Left lung (tissue), 14 donors: ENCODE measurements at places on chromosomes 2 and 18. TPM values are rescaled to one million over a fixed set of nuclear protein-coding genes. Genes with fewer than 3 reads are reported as not detected.

DNA sequence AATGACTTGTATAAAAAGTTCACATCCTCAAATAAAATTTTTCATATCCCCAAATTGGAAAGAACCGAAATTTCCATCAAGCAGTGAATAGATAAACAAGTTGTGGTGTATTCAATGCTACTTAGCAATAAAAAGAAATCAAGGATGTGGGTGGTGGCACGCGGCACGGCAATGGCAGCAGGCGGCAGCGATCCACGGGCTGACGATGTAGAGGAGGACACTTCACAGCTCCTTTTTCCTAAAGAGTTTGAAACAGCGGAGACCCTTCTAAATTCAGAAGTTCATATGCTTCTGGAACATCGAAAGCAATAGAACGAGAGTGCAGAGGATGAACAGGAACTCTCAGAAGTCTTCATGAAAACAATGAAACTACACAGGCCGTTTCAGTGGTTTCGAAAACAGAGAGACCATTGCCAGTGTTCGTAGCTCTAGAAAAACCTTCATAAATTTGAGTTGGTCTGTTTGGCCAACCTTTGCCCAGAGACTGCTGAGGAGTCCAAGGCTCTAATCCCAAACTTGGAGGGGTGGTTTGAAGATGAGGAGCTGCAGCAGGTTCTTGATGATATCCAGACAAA lies 9.8 kb upstream of the IL36A start:
- DNase-seq, result no peak
- H3K27ac ChIP-seq, result no peak overlapping the region
- H3K27me3 ChIP-seq, result no peaks in the 10 kb centered on the region
- H3K4me1 ChIP-seq, result no peaks in the 10 kb centered on the region
- no peak overlapping the region for H3K4me3 ChIP-seq

GRCh38 chr2:145771525-145771924 lies 1251.6 kb upstream of the ZEB2 start:
- no peak overlapping the region for H3K4me3 ChIP-seq
- no peak for DNase-seq
- H3K27ac ChIP-seq, result no peak overlapping the region
- H3K4me1 ChIP-seq, result no peaks in the 10 kb centered on the region
- H3K27me3 ChIP-seq, result no peaks in the 10 kb centered on the region

DNA sequence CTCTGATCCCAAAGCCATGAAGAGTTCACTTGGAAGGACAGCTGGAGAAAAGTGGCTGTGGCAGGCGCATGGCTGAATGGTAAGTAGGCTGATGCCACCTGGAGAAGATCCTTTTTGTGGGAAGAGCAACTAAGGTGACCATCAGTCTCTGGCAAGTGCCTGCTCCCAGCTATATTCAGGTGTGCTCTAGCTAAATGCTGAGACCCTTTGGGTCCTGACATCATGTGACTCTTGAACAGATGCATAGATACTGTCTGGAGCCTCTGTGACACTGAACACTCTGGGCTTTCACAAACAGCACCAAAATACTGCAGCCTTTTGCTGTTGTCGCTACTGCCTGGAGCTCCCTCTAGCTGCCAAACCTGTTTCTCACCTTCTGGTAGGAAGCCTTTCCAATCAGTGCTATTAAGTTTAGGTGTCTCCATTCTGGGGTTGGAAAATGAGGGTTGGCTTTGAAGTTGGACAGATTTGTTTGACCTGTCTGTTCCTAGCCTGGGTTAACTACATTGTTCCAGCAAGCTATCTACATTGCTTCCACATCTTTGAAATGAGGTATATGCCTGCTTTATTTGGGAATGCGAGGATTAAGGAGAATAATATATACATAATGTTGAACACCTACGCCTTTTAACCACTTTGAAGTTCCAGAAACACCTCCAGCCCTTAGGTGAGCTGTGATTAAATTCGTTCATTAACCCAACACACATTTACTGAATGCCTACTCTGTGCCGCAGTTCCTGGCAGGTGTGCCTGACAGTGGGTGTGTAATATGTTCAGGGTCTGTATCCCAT lies 3.1 kb downstream of the EGR4 start:
- no peaks in the 10 kb centered on the region for H3K36me3 ChIP-seq
- no peak for DNase-seq
- peaks cover 59% of the 10 kb centered on the region for H3K27me3 ChIP-seq
- H3K27ac ChIP-seq, result no peak overlapping the region
- peaks cover 24% of the 10 kb centered on the region for H3K4me1 ChIP-seq

DNA sequence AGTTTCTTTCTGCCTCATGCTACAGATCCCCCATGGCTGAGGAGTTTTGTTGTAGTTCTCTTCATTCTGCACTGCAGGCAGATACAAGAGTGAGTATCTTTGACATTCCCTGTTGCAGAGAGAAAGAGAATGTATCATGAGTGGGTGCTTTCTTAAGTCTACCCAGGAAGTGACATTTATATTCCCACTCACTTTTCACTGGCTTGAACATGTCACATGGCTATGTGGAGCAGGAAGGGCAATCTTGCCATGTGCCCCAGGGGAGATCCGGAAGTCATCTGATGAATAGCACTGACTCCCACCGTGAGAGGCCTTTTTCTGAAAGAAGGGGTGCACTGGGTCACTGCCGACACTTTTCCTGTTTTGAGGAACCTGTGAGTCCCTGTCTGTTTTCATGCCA lies 66.4 kb upstream of the BOD1L2 start:
- no peak overlapping the region for H3K27ac ChIP-seq
- H3K36me3 ChIP-seq, result no peaks in the 10 kb centered on the region
- peaks cover 35% of the 10 kb centered on the region for H3K27me3 ChIP-seq

DNA sequence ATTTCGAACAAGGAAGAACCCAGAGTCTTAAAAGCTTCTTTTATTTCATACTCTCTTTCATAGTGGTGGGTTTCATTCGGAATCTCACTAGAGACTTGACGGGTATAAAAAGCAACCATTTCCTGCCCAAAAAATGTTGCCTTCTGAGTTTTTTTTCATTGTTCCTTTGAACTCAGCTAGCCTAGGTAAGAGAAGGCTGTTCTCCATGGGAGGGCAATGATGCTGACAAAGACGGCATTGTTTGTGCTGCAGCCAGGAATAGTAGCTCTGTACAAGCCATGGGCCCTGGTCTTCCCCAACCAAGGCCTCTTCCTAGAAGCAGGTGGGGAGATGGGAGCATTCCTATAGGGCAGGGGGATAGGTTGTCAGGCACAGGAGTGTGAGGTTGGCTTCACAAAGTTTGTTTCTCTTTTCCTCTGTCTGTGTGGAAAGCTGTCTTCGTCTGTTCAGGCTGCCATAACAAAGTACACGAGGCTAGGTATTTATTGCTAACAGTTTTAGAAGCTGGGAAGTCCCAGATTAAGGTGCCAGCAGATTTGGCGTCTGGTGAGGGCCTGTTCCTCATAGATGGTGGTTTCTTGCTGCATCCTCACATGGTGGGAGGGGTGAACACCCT lies 405.1 kb downstream of the NBAS start:
- H3K36me3 ChIP-seq, result no peaks in the 10 kb centered on the region
- no peak overlapping the region for H3K4me3 ChIP-seq
- H3K27me3 ChIP-seq, result no peaks in the 10 kb centered on the region
- no peak overlapping the region for H3K27ac ChIP-seq
- DNase-seq, result no peak

DNA sequence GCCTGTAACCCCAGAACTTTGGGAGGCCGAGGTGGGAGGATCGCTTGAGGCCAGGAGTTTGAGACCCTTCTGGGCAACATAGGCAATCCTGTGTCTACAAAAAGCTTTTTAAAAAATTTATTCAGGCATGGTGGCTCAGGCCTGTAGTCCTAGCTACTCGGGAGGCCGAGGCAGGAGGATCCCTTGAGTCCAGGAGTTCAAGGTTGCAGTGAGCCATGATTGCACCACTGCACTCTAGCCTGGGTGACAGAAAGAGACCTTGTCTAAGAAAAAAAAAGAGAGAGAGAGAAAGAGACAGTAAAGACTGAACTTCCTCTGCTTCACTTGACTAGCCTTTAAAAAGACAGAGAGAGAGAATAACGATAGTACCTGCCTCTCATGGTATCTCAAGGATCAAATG lies 62.4 kb downstream of the INPP5D start:
- H3K36me3 ChIP-seq, result peaks cover 62% of the 10 kb centered on the region
- H3K4me3 ChIP-seq, result no peak overlapping the region
- DNase-seq, result no peak

Gene SCYGR4
- not detected for total RNA-seq

Gene NPPC
- total RNA-seq, result not detected

GRCh38 chr18:75276818-75277609 lies 66.4 kb downstream of the TSHZ1 start:
- H3K36me3 ChIP-seq, result no peaks in the 10 kb centered on the region
- H3K4me1 ChIP-seq, result no peaks in the 10 kb centered on the region
- no peak overlapping the region for H3K4me3 ChIP-seq
- DNase-seq, result no peak
- no peak overlapping the region for H3K27ac ChIP-seq

- H3K27me3 ChIP-seq, result no peaks in the 10 kb centered on the region
- H3K4me3 ChIP-seq, result no peak overlapping the region
- peaks cover 7% of the 10 kb centered on the region for H3K36me3 ChIP-seq
- H3K4me1 ChIP-seq, result no peaks in the 10 kb centered on the region
These were observed 17.1 kb upstream of the CACNB4 start for GRCh38 chr2:152115952-152116351.

Gene PCGF1
- total RNA-seq, result 33.6 TPM

- H3K27ac ChIP-seq, result no peak overlapping the region
- H3K36me3 ChIP-seq, result no peaks in the 10 kb centered on the region
- DNase-seq, result no peak
- H3K4me1 ChIP-seq, result peaks cover 3% of the 10 kb centered on the region
- H3K4me3 ChIP-seq, result no peak overlapping the region
These were observed 13.4 kb upstream of the RBMS1 start for GRCh38 chr2:160507046-160507407.

- DNase-seq, result no peak
- no peaks in the 10 kb centered on the region for H3K4me1 ChIP-seq
- H3K36me3 ChIP-seq, result no peaks in the 10 kb centered on the region
- no peaks in the 10 kb centered on the region for H3K27me3 ChIP-seq
These were observed 37.0 kb downstream of the KLHL14 start for GRCh38 chr18:32735781-32736180.

DNA sequence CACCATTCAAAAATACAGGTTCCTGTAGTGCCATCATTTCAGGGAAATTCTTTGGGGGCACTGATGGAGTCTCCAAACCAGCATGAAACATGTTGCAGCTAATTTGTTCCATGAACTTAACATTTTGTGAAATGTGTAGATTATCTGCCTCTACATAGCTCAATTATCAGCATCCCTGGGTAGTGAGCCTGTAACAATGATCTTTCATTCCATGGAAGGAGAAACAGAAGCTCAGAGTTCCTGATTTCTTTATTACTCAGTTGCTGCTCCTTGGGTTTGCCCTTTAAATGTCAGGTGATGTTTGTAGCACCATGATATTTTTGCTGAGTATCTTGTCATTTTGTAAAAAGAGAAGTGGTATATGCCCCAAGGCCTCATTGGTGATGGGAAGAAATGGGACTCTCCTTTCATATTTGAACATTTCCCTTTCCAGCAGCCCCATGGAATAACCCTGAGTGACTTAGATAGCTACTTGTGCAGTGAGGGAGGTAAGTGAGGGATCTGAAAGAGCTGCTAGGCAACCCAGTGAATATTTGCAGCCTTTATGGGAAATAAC lies 146.9 kb downstream of the CERS6 start:
- no peak for DNase-seq
- no peaks in the 10 kb centered on the region for H3K27me3 ChIP-seq
- H3K4me1 ChIP-seq, result no peaks in the 10 kb centered on the region
- no peak overlapping the region for H3K27ac ChIP-seq
- no peaks in the 10 kb centered on the region for H3K36me3 ChIP-seq

Gene COA5
- 26.6 TPM for total RNA-seq

DNA sequence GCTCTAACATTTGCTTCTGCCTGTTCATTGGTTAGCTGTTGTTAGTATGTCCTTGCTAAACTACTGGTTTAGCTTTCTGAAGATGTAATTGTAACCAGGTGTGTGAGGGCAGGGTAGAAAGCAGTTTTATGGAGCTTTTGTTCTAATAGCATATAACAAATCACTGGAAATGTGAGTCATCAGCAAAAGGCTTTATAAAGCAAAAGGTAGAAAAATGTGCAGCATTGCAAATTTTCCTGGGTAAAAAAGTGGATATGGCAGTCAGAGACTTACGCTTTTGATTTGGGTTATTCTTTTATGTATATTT lies 85.3 kb downstream of the ZNF407 start:
- H3K4me1 ChIP-seq, result no peaks in the 10 kb centered on the region
- H3K27me3 ChIP-seq, result no peaks in the 10 kb centered on the region
- H3K4me3 ChIP-seq, result no peak overlapping the region
- DNase-seq, result no peak
- no peaks in the 10 kb centered on the region for H3K36me3 ChIP-seq

Gene SRD5A2
- total RNA-seq, result 0.09 TPM

Gene FEV
- not detected for total RNA-seq

GRCh38 chr18:41390309-41390708 lies 564.7 kb upstream of the PIK3C3 start:
- H3K36me3 ChIP-seq, result no peaks in the 10 kb centered on the region
- no peaks in the 10 kb centered on the region for H3K4me1 ChIP-seq
- H3K27me3 ChIP-seq, result no peaks in the 10 kb centered on the region
- H3K4me3 ChIP-seq, result no peak overlapping the region

Gene RELCH
- total RNA-seq, result 23.8 TPM

GRCh38 chr2:122491011-122491410 lies 735.6 kb downstream of the TSN start:
- no peaks in the 10 kb centered on the region for H3K4me1 ChIP-seq
- H3K27me3 ChIP-seq, result no peaks in the 10 kb centered on the region
- H3K36me3 ChIP-seq, result no peaks in the 10 kb centered on the region
- DNase-seq, result no peak
- no peak overlapping the region for H3K4me3 ChIP-seq

Gene POLE4
- total RNA-seq, result 66.9 TPM

DNA sequence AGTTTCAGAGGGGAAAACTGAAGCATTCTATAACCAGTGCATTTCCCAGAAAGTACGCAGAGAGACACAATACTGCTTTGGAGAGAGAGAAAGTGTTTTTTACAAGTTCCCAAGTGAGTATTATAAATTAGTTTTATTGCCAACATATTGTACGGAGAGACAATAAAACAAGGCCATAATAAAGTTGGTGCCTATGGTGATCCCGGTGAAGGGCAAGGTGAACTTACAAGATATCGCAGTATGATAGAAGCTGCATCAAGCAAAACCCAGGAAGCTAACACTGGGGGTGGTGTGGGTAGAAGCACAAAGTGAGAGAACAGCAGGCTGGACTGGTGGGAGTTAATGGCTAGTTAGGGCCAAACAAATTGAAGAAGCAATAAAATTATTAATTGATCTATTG lies 7.5 kb downstream of the TMSB10 start:
- peaks cover 9% of the 10 kb centered on the region for H3K4me1 ChIP-seq
- H3K4me3 ChIP-seq, result no peak overlapping the region
- no peaks in the 10 kb centered on the region for H3K36me3 ChIP-seq
- H3K27ac ChIP-seq, result no peak overlapping the region

Gene TFCP2L1
- total RNA-seq, result 24.1 TPM

GRCh38 chr2:41204315-41204714 lies 752.4 kb upstream of the SLC8A1 start:
- no peaks in the 10 kb centered on the region for H3K27me3 ChIP-seq
- no peak for DNase-seq
- H3K27ac ChIP-seq, result no peak overlapping the region

- H3K4me3 ChIP-seq, result no peak overlapping the region
- no peak for DNase-seq
- no peaks in the 10 kb centered on the region for H3K36me3 ChIP-seq
- no peak overlapping the region for H3K27ac ChIP-seq
- H3K27me3 ChIP-seq, result no peaks in the 10 kb centered on the region
- no peaks in the 10 kb centered on the region for H3K4me1 ChIP-seq
These were observed 560.7 kb downstream of the STK39 start for GRCh38 chr2:167686691-167687090.
